Upper lobe of right lung (tissue), 1 donor: ENCODE measurements at places on chromosomes 1 and 21. TPM values are rescaled to one million over a fixed set of nuclear protein-coding genes. Genes with fewer than 3 reads are reported as not detected.
A peak's percentile ranks its signal among the peaks of the same experiment; 100 is the strongest.

DNA sequence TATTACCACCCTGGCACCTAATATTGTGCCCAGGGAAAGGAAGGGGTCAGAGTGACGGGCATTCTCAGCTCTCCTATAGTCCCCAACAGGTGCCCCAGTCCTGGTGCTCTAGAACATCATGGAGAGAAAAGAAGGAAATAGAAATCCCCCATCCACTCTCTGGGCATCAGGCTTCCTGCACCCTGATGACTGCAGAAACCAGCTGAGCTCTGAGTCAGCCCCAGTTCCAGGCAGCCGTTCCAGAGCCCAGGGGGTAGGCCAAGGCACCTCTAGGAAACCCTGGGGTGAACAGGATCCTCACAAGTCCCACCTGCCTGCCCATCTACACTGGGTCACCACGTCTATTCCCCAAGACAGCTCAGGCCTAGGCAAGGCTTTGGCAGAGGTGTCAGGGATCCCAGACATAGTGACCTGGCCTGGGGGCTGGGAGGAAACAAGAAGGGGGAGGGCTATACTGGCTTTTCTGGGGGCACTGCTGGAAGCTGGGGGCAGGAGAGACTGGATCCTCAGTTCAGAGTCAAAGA lies 709 bp downstream of the NECTIN4 start:
- DNase-seq: no peak

DNA sequence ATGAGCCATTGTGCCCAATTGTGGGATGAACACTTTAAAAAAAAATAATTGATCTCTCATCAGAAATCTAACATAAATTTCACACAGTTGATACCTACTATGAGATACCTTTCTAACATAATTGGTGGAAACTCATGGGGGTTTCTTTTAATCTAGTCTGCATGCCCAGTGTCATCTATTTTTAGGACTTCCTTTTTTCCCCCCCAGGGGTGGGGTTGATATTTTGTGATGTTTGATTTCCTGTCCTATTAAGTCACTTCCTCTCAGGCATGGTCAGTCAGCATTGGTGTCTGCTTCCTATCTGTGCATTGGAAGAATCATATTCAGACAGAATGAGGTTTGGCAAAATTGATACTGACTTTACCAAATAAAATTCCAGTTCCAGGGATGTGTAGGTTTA lies 21.5 kb downstream of the NFYC start:
- DNase-seq: no peak

DNA sequence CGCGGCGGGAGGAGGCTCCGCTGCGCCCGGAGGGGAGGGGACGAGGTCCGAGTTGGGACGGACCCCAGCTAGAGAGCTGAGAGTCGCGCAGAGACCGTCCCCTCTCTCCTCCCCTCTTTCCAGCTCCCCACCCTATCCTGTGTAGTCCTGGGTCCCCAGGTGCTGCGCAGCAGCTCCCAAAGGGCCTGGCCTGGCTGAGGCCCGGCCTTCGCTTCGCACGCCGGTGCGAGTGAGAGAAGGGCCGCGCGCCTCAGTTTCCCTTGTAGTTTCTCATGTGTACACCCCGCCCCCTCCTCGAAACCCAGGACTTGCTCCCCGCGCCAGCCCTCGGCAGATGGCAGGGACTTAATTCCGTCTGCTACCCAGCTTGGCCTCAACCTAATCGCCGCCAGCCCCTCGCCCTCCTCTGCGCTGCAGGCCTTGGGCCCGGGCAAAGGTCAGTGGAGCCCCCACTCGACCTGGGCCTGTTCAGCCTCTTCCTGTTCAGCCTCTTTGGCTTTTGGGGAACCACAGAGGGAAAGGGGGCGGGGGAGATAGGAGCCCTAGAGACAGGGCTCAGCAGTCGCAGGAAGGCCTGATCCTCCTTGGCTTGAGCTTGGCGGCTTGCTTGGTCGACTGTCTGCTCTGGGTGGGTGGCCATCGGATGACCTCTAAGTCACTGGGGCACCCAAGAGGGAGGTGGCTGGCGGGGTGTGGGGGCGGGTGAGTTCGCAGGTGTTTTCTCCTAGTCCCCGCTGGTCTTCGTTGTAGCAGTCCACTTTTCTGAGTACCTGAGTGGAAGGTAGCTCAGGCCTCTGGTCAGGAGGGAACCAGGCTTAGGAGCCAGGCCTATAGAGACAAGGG lies 1.0 kb downstream of the ZNF687 start:
- DNase-seq: peak; percentile 74

Gene DMRTA2
- not detected for total RNA-seq

Gene LRRC39
- 0.58 TPM for total RNA-seq

Gene CYP4A11
- not detected for total RNA-seq

DNA sequence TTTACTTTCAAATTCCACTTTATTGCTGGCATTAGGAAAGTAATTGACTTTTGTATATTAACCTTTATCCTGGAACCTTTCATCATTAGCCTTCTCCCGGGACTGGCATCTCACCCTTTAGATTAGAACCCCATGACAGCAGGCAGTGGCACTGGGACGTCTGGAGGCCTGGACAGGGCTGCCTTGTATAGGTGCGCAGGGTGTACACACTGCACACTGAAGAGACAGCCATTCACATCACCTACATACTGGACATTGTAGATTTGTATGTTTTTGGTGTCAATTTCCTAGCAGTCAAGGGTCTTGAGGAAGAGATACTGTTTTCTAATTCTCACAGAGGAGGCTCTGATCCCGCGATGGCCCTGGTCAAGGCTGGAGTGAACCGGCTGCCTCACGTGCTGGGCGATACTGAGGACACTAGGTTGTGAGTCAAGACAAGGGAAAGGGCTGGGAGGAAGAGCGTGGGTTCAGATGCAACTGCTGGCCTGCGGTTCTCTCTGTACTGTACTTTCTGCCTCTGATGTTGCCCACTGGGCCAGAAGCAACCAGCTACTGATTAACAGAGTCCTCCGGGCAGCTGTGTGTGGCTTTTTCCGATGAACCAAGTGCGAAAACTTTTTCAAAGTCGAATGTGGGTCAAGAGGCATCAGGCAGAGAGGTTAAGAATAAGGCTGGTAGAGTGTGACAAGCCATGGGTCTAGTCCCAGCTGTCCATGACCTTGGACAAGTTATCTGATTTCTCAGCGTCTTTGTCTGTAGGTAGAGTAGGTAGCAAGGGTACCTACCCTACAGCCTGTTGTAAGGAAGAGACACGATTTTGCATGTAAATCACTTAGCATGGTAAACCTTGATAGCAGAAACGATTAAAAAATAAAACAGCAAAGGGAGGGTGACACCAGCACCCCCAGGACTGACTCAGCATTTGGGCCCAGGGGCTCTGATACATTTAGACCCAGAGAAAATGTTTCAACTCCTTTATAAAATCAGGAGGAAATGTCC lies 38.2 kb upstream of the SLC25A33 start:
- no peak for DNase-seq

Gene ANGPTL7
- total RNA-seq: 1.1 TPM

Gene C4BPA
- total RNA-seq: 175 TPM

Gene LCE2A
- total RNA-seq: not detected

GRCh38 chr1:18640228-18641004 lies 9.8 kb downstream of the PAX7 start:
- DNase-seq: no peak

DNA sequence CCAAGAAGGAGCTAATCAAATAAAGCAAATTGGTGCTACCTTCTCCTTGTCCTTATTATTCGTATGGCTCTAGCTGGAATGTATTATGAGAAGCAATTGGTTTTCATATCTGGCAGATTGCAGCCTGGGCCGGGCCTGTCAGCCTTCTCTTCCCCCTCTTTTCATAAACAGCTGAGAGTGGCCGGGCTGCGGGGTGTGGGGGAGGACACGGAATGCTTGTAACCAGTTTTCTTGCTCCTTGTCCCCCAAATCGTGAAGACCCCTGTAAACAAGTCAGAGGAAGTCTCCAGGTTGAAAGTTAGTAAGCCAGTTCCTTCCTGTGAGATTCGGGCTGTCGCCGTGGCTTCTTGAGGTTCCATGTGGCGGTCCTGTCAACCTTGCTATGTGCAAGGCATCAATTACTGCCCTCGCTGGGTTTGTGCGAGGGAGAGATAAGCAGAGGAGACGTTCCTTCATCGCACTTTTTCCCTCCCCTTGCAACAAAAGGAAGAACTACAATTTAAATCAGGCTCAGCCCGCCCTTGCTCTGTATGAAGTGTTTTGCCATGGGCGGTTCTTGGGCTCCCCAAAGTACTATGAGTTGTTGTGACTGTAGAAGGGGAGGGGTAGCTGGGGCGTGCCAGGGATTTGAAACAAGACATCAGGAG lies 450.7 kb downstream of the CAMTA1 start:
- no peak for DNase-seq

- DNase-seq: peak; percentile 53
These were observed 45.2 kb downstream of the CAMK2N1 start for GRCh38 chr1:20440785-20441200.

- peak; percentile 69 for DNase-seq
These were observed 351 bp downstream of the MIXL1 start for GRCh38 chr1:226223786-226224244.

- no peak for DNase-seq
These were observed 7.5 kb upstream of the PROK1 start for GRCh38 chr1:110443451-110443850.

DNA sequence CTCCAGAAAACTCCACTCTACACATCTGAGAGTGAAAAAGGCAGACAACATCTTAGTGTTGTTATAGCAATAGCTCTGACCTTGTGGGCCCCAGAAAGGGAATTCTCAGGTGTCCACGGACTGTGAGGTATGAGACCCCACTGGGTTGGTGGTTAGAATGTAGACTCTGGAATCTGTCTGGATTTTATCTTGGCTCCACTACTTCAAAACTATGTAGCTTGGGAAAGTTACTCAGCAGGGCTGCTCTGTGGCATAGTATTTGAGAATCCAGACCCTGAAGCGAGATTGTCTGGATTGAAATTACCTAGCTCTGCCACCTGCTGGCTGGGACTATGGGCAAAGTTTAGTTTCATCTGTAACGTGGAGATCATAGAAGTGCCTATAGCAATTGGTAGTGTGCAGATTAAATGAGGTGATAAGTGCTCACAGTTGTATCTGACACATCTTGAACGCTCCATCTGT lies 25.8 kb downstream of the PRDM2 start:
- no peak for DNase-seq

Gene TXNIP
- 945 TPM for total RNA-seq

Gene C1orf87
- total RNA-seq: 1.7 TPM

DNA sequence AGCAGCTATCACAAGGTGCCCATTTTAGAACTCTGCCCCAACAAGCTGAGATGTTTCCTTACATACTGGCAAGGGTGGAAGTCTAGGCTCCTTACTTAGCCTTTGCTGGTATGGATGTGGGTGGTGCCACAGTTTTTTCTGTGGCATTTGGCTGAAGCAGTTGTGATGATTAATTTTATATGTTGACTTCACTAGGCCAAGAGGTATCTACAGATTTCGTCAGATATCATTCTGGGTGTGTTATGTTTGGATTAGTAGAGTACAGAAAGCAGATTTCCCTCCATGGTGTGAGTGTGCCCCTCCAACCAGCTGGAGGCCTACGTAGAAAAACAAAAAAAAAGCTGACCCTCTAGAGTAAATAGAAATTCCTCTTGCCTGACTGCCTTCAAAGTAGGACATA lies 317.0 kb downstream of the BARHL2 start:
- DNase-seq: no peak

GRCh38 chr1:205669341-205670149 lies 10.8 kb downstream of the SLC45A3 start:
- DNase-seq: no peak

- DNase-seq: no peak
These were observed 76.9 kb upstream of the HIVEP3 start for GRCh38 chr1:41995441-41996130.

GRCh38 chr1:219050086-219050821 lies 123.4 kb upstream of the LYPLAL1 start:
- DNase-seq: no peak
